T-helper 1 cell (primary cell): ENCODE measurements at places on chromosomes 4 and X.

- no peak for DNase-seq
Measured at GRCh38 chr4:120070196-120070595, 3.5 kb upstream of the MAD2L1 start.

GRCh38 chr4:159498446-159499115 is 395.7 kb downstream of the RAPGEF2 start:
- DNase-seq, result no peak

- DNase-seq, result no peak
Measured at GRCh38 chr4:98786866-98787265, 128.5 kb upstream of the TSPAN5 start.

DNA sequence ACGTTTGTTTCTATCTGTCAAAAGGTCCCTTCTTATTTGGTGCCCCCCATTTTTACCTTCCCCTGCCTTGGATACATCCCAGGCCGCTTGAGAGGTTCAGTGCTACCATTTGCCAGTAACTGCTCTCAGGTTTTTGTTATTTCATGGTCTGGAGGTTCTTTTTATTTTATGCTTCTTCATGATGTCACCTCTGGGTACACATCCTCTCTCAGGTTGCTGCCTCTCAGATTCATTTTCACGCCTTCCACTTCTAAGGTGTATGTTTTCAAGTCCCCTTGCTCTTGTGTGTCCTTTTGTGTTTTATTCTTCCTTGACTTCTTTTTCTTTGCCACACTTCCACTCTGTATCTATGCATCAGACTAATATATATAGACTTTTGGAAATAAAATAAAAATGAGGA is 640.1 kb upstream of the AADAT start:
- DNase-seq, result no peak

DNA sequence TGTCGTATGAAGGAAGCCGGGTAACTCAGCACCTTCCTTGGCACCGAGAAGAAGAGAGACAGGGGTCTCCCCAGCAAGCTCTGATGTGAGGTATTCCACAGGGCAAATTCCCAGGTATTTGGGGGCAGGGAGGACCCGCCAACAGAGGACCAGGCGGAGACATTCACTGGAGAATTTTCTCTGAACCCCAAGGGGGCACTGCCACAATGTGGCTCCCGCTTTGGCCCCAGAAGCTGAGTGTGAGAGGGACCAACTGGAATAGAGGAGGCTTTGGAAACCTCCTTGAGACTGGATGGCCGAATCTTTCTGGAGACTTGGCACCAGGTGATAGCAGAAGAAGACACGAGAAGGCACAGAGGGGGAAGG is 735 bp upstream of the GABRE start:
- no peak for DNase-seq

GRCh38 chr4:32689518-32689917 is 1969.3 kb downstream of the PCDH7 start:
- no peak for DNase-seq

DNA sequence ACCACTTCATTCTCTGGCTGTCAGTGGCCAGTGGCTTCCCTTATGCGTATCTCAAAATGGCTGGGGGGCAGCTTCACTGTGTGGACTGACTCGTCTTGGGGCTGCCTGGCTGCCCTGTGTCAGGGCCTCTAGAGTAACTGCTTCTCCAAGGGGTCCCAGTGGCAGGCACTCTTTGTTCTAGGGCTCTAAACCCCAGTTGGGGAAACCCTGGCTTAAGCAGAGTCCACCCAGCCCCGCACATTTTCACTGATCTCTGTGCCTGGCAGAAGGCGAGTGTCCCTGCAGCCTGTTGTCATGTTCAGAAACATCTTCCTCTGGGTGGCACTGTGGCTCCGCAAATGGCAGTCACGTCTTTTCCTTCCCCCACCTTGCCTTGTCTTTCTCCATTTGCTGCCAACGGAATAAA is 59.7 kb downstream of the NBDY start:
- no peak for DNase-seq
